Left cardiac atrium (tissue), 4 donors: ENCODE measurements at places on chromosomes 12 and 14.

GRCh38 chr12:27161458-27162228, 79.3 kb upstream of the C12orf71 start:
- no peak for DNase-seq

- no peak for DNase-seq
Observed at GRCh38 chr12:91110311-91110924, 876 bp downstream of the LUM start.

- DNase-seq, result no peak
Observed at GRCh38 chr14:99352688-99353280, 80.8 kb upstream of the BCL11B start.

DNA sequence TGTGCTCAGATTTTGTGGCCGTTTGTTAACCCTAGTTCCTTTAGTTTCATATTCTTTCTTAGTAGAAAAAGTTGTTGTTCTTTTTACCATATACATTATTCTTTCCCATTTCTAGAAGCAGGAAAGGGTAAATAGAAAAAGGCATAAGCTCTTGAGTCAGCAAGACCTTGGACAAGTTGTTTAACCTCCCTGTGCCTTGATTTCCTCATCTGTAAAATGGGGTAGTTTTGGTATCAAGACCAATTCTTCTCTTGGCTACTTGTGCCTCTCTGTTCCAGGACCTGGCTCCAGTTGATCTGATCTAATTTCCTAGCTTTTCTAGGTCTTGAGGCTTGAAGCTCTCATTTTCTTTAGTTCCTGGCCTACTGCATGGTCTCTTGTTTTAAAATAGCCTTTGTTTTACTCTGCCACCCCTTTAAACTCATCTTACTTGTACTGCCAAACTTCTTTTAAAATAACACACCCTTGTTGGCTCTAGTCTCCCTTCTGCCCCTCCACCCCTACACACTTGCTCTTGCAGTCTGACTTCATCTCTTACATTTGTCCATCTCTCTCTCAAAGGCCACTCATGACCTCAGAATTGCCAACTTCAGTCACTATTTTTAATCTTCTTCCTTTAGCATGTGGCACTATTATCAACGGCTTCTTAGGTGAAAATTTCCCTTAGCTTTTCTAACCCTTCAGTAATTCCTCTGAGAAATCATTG, 143.7 kb downstream of the TTLL5 start:
- no peak for DNase-seq

GRCh38 chr12:89880690-89881350, 172.2 kb upstream of the ATP2B1 start:
- no peak for DNase-seq

DNA sequence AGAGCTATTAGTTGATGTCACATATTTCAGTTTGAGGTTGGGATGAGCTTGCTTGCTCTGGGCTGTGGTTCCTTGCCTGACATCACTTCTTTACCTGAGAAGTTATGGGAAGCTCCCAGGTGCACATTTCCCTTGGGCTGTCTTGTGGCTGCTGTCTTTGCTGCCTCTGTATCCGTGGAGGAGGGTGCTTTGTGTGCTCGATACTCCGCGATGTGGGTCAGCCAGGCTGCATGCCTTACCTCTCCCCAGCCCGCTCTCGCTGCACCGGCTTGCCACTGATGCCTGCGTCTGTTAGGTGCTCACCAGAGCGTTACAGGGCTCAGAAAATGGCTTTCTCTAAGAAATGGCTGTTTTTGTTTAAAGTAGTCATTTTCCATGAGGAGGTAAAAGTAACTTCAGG, 19.6 kb downstream of the PELI2 start:
- no peak for DNase-seq

DNA sequence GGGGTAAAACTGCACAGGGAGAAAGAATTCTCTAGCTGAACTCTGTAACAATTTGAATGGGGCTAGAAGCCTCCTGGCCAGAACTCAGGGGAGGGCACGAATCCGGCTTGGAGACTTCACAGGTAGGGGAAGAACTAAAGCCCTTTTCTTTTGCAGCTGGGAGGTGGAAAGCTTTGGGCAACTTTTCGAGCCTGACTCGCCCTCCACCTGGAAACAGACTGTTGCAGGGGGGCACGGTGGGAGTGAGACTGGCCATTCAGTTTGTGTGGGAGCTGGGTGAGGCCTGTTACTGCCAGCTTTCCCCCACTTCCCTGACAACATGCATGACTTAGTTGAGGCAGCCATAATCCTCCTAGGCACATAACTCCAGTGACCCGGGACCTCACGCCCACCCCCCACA, 135.8 kb downstream of the PLCZ1 start:
- DNase-seq, result no peak

DNA sequence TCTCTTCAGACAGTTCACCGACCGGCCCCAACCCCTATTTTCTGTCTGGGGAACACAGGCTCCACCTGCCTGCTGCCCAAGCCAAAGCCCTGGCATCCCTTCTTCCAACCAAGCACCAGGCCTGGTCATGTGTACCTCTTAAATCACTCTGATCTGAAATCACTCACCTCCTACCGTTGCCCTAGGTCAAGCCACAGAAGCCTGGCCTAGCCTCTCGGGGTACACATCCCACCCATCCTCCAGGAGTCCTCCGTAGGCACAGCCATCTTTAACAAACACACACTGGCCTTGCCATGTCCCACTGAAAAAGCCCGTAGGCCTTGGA, 81.8 kb downstream of the IRF2BPL start:
- no peak for DNase-seq

DNA sequence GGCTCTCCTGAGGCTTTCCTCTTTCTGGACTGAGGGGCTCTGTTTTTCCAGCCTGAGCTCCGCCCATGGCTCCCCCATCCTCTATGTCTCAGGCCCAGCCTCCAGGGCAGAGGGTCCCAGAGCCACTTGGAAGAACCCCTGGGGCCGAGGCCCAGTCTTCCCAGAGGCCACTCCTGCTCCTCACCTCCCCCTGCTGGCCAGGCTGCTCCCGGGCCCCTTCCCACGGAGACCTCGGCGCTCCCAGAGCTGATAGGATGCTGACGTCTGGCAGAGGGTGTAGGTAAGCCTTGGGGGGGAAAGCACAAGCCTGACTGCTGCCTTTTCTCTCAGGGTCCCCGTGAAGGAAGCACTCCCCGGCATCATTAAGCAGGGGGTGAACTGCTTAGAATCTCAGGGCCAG, 51.4 kb downstream of the ERH start:
- peak; percentile 45 for DNase-seq

DNA sequence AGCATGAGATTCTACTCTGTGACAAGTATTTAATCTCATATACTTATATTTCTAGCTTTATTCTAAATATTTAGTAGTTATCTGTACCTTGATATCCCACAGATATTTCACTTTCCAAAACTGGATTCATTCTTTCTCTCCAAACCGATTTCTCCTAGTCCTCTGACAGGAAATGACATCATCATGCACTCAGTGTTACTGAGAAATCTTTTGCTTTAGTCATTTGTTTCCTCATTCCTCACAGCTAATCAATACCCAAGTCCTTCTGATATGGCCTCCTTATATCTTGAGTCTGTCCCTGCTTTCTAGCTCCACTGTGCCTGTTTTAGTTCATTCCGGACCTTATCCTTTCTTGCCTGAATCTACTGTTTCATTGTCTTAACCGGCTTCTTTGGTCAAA, 39.4 kb upstream of the E2F7 start:
- DNase-seq, result no peak

- DNase-seq, result no peak
Observed at GRCh38 chr14:35159742-35160409, 37.5 kb downstream of the PRORP start.

- no peak for DNase-seq
Observed at GRCh38 chr12:386651-387050, 2.5 kb downstream of the KDM5A start.

GRCh38 chr12:43930032-43930431, 94.2 kb downstream of the TMEM117 start:
- no peak for DNase-seq

DNA sequence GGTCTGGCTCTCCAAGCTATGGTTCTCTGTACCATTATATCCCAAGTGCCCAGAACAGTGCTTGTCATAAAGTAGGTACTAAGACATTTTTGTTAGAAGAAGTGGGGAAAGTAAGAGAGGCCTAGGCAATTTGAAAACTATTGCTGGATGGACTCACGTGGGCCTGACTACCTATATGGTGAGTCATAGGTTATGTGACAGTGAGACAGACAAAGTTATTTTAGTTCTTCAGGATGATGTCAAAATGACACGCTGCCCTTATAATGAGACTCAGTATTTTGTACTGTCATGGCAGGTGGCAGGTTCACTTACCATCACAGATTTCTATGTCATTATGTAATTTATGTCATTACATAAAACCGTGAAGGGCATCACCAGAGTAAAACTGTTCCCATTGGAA, 53.1 kb downstream of the PARP11 start:
- DNase-seq, result no peak

DNA sequence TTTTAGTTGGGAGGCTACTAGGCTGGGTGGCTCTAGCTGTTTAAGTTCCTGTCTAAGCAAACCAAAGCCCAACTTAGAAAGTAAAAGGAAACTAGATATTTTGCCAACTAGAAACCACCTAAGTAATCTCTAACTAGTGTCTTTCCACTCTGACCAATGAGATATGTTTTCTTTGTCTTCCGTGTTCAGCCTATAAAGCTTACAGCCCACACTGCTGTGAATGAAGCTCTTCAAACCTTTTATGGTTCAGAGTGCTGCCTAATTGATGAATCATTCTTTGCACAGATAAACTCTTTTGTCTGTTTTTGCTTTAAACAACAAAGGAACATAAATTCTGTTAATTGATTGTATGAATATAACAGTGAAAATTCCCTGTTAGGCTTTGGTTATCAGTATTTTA, 66.1 kb downstream of the FUT8 start:
- DNase-seq, result no peak

DNA sequence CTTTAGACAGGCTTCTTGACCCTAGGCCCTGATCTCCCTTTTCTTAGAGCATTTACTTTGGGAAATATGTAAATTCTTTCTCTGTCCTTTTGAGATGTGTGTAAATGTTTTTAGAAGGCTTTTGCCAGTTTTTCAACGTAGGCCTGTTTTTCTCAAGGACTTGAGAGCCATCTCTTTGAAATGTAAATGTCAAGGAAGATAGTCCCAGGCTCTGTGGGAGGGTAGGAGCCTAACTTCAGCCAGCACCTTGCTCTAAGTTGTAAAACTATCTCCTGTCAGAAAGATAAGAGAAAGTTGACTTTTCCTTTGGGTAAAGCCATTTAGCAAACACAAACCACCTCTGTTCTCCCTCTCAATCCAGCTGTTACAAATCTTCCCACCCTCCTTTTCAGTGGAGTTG, 219.8 kb downstream of the RPS29 start:
- DNase-seq, result no peak

DNA sequence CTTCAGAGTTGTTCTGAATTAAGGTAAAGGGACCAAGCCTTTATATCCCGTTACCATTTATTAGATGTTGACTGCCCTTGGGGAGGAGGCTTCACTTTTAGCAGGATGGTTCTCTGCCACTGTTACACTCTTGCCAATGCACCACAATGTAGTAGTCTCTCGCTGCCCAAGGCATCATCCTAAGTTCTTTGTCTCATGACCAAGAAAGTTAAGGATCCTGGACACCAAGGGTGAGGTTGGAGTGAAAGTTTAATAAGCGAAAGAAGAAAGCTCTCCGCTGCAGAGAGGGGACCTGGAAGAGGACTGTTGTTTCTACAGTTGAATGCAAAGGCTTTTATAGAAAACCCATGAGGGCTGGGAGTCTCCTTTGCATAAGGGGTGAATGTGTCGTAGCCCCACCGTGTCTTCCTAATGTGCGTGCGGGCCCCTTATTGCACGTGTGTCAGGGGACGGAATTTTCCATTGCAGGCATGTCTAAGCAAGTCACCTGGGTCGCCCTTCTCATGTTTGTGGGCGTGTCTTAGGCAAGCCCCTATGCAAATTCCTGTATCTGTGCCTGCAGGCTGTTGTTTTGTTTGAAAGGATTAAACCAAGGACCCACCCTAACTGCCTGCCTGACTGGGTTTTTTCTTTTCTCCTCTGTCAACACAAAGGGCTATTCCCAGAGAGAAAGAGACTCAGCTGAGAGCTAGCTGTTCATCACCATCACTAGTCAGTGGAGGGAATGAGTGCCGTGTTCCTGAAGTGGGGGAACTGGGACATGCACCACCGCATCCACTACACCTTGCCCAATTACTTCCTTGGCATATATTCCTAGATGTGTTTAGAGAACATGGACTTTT, 17.6 kb upstream of the RNASE1 start:
- DNase-seq, result no peak

DNA sequence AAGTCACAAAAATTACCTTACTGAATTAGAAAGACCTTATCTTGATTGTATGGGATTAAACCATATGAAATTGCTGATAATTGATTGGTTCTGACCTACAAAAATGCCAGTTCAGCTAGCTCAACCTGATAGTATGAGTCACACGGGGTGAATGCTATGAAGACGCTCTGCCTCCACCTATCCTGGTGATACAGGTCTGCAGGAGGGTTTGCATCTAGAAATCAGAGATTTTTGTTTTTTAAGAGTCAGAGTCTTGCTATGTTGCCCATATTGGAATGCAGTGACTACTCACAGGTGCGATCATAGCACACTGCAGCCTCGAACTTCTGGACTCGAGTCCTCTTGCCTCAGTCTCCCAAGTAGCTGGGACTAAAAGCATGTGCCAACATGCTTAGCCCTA, 120.4 kb downstream of the HMGA2 start:
- no peak for DNase-seq

DNA sequence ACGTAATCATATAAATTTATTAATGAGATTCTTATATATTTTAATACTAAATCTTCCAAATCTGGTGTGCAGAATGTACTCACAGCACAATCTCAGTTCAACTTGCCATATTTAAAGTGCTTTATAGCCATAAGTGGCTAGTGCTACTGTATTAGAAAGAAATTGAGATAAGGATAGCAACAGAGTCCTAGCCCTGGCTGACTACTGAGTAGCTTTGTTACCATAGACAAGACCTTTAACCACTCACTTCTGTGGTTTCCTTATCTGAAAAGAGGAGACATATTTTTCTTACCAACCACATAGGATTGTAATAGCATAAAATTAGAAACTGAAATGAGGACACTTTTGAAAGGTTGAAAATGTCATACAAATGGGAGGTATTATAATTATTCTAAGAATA, 2.0 kb upstream of the CHURC1 start:
- no peak for DNase-seq

DNA sequence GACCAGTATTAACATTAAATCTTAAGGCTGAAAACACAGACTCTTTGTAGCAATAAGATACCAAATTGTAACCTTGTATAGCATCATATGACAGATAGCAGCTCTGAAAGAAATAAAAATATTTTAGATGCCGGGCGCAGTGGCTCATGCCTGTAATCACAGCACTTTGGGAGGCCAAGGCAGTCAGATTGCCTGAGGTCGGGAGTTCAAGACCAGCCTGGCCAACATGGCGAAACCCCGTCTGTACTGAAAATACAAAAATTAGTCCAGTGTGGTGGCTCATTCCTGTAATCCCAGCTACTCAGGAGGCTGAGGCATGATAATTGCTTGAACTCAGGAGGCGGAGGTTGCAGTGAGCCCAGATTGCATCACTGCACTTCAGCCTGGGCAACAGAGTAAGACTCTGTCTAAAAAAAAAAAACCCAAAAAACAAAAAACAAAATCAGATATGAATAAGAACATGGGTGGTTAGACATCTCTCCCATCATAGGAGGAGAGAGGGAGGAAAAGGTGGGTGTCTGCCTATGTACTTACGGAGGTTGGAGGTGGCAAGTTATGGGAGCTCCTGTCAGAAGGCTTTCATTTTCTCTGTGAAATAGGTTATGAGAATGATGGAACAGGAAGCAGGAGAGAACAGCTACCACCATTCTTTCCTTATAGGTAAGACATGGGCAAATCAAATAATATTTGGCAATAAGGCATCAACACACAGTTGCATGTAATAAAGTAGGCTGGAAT, 7.6 kb upstream of the HEBP1 start:
- no peak for DNase-seq
